NCI-H1105 (cell line): ENCODE measurements at places on chromosomes 12 and 14.
A peak's percentile ranks its signal among the peaks of the same experiment; 100 is the strongest.

GRCh38 chr12:54082397-54082892 lies 28.8 kb downstream of the HOXC4 start:
- DNase-seq = no peak

- DNase-seq = peak; percentile 32
Measured at GRCh38 chr12:53097564-53098353, at the start of gene IGFBP6. IGFBP6 (plus strand) TSS chr12:53097667; CDS start chr12:53097718, 51 bp downstream.

- no peak for DNase-seq
Measured at GRCh38 chr12:62273724-62274380, 13.6 kb downstream of the USP15 start.

DNA sequence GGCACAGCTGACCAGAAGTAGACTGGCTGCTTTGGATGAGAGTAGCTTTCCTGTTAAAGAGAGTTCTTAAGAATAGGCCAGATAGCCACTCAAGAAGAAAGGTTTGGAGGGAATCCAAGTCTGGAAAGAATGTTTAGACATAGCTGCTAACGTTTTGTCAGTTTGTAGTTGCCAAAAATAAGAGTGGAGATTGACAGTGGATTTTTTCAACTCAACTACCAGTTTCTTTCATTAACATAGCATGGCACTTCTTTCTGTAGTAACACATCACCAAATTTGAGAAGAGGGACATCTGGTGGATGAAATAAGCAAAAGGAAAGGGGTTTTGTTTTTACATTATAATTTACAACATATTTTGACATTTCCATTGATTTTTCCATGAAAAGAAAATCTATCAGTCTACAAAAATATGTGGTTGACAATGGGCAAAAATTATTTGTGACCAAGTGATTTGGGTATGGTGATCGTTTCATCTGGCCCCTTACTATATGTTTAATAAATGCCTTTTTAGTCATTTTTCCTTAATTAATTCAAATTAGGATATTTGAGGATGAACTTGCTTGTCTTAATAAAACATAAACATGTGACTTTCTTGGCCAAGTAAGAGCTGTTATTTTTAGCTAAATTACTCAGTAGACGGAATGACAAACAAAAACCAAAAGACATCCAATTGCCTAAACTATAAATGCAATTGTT lies 71.1 kb downstream of the PTPRR start:
- peak; percentile 13 for DNase-seq

- no peak for DNase-seq
Measured at GRCh38 chr14:62667421-62667914, 377.8 kb downstream of the KCNH5 start.

- DNase-seq = no peak
Measured at GRCh38 chr14:33906968-33907367, 43.9 kb downstream of the EGLN3 start.

DNA sequence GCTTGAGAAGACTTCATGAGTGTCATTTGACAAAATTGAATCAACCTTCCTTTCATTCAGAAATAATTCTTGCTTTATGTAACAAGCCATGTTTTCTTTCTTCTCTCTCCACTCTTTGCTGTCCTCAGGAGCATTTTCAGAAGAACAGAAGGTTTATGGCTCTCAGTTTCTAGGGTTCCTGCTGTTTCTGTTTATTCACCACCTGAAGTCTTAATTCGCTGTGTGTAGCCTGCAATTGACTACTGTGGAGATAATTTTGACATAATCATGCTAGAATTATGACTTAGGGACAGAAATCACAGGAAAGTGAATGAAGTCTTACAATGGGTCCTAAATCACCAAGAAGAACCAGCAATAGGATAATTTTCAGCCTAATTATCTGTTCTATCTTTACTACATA lies 7.2 kb upstream of the PLEKHG7 start:
- DNase-seq = no peak

- DNase-seq = no peak
Measured at GRCh38 chr12:96343347-96343954, 56.8 kb downstream of the CDK17 start.

DNA sequence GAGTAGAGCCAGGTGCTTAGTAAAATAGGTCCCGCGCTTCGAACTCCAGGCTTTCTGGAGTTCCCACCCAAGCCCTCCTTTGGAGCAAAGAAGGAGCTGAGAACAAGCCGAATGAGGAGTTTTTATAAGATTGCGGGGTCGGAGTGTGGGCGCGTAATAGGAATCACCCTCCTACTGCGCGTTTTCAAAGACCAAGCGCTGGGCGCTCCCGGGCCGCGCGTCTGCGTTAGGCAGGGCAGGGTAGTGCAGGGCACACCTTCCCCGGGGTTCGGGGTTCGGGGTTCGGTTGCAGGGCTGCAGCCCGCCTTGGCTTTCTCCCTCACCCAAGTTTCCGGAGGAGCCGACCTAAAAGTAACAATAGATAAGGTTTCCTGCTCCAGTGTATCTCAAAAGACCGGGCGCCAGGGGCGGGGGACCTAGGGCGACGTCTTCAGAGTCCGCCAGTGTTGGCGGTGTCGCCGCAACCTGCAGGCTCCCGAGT lies 3.6 kb downstream of the SSTR1 start:
- no peak for DNase-seq

- no peak for DNase-seq
Measured at GRCh38 chr12:20451761-20452160, 83.4 kb downstream of the PDE3A start.

DNA sequence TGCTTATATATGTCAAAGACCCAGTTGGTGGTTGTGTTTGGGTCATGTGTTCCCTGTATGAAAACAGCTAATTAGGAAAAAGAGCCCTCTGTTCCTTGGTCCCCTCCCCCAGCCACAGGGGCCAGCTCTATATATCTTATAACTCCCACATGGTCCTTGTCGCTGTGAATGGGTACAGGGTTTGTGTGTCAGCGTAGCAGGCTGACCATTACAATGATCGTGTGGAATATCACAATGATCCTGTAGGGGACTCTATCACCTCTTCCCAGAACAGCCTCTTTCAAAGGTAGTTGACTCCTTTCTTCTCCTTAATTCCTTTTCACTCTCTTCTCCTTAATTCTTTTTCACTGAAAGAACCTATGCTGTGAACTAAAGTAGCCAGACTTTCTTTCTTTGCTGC lies 51.6 kb upstream of the RIC8B start:
- no peak for DNase-seq

- DNase-seq = no peak
Measured at GRCh38 chr14:68680541-68681051, 112.3 kb downstream of the ZFP36L1 start.

- no peak for DNase-seq
Measured at GRCh38 chr12:106010741-106011140, 128.0 kb downstream of the NUAK1 start.

DNA sequence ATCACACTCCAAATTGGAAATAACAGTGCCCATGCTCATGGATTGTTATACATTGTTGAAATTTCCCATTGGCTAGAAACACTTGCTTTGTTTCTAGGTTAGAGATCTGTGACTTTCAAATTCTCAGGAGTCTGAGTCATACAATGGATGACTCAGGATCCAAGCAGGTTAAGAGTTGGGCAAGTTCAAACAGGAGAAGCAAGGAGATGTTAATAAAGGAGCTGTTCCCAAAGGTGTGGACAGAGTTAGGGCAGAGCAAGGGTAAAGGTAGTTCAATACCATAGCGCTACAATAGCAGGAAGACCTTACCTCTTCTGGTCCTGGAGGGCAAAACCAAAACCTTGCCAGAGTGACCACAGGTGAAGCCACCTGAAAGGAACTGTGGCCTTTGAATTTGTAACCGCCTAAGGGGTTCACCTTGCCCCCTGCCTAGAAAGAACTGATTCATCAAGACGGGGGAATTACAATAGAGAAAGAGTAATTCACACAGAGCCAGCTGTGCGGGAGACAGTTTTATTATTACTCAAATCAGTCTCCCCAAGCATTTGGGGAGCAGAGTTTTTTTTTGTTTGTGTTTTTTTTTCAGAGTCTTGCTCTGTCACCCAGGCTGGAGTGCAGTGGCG lies 4.2 kb upstream of the AMN1 start:
- no peak for DNase-seq

DNA sequence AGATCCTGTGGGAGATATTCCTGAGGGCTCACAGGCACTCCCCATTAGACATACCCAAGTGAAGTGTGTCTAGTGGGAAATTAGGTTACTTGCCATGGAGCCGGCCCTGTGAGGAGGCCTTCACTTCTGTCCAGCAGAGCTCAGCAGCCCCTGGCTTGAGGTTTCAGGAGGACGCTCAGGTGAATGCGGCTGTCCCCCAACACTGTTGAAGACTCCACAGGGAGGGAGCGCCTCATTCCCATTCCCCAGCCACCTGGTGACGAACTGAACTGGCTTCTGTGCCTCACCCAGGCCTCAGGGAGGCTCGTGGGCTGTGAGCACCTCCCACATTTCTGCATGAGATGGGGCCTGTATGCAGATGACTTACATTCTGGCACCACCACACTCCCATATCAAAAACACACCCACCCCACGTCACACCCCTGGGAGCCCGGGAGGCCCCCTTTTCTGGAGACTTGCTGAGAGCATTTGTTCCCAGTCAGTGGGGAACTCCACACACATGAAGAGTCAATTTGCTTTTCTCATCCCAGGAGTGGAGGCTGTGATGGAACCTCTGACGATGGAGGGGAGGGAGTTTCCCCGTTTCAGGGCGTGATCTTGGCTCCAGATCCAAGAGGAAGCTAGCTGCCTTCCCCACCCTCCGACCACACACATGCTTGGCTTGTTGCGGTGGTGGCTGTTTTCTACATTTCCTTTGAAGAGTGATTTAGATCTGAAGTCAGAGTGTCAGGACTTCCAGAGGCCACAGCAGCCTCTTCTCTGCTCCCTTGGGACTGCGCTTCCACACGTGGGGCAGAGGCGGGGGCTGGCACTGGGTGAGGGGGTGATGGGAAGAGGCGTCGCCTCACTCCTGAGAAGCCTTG lies 120.7 kb downstream of the ADGRD1 start:
- no peak for DNase-seq
